Hair follicle dermal papilla cell (primary cell): ENCODE measurements at places on chromosomes 7 and 10. TPM values are rescaled to one million over a fixed set of nuclear protein-coding genes. Genes with fewer than 3 reads are reported as not detected.

The ADAP1 gene
- total RNA-seq: 0.16 and 0.97 TPM in 2 replicates

The CREB5 gene
- total RNA-seq: 1.2 and 2.9 TPM in 2 replicates

The MBL2 gene
- not detected in 2 replicates for total RNA-seq

The LIPN gene
- not detected in 2 replicates for total RNA-seq

The MKLN1 gene
- 72.1 and 89.6 TPM in 2 replicates for total RNA-seq

The SLC16A12 gene
- total RNA-seq: not detected in 2 replicates

The NPVF gene
- total RNA-seq: not detected in 2 replicates

The FGFBP3 gene
- total RNA-seq: 0.65 and 0.97 TPM in 2 replicates

The SERPINE1 gene
- total RNA-seq: 290 and 467 TPM in 2 replicates

The PRSS37 gene
- not detected in 2 replicates for total RNA-seq

The GIMAP7 gene
- total RNA-seq: not detected in 2 replicates

The AGBL3 gene
- total RNA-seq: 0.73 and 1.3 TPM in 2 replicates

The ETV1 gene
- total RNA-seq: 12.8 and 28.9 TPM in 2 replicates

The CCDC3 gene
- 0.36 and 1.5 TPM in 2 replicates for total RNA-seq

The TRIM56 gene
- 20.4 and 25.3 TPM in 2 replicates for total RNA-seq

The LRMDA gene
- total RNA-seq: 1.5 and 2.9 TPM in 2 replicates

The LLCFC1 gene
- total RNA-seq: not detected in 2 replicates

The SFXN3 gene
- total RNA-seq: 113 and 121 TPM in 2 replicates

The STK31 gene
- under 0.01 TPM in 1 of 2 replicates, not detected in the other for total RNA-seq
